NCI-H82 (cell line): ENCODE measurements at places on chromosomes 7 and 10.
A peak's percentile ranks its signal among the peaks of the same experiment; 100 is the strongest.

GRCh38 chr7:130741331-130741995 lies 7.5 kb upstream of the KLF14 start:
- DNase-seq: peak; percentile 61

- no peak for DNase-seq
Observed at GRCh38 chr10:85915245-85915846, 451.2 kb downstream of the GRID1 start.

DNA sequence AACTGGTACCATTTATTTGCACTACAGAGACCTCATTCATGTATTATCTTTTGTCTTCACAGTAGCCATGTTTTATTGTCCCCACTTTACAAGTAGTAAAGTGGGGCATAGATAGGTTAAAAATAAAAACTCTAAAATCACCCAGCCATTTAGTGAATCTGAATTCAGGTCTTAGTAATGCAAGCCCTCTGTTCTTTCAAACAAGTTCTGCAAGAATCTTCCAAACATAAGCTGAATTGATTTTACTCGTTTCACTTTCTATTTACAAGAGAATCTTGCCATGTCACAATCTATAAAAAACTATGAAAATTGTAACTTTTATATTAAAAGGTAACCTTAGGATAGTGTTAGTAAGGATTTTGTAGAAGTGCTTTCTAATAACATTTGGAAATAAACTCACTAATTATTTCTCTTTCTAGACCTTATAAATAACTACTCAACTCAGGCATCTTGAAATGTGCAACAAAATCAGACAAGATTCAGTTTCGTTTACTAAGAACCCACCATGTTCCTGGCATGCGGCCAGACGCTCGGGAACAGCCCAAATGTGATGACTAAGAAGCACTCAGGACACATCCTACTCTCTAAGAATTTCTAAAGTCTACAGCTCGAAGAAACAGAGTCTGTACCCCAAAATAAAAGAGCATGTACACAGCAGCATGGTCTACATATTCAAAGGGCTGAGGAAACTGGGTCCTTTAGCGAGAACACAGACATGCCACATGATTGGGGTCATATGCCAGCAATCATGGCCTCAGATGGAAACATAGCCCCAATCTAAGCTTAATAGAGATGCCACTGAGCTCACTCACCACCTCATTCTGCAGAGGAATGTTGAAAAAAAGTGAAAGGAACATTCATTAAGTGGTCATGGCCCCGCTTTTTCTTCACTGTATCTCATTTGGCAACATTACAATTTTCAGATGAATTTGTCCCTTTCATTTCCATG lies 167.6 kb downstream of the AMPH start:
- no peak for DNase-seq

DNA sequence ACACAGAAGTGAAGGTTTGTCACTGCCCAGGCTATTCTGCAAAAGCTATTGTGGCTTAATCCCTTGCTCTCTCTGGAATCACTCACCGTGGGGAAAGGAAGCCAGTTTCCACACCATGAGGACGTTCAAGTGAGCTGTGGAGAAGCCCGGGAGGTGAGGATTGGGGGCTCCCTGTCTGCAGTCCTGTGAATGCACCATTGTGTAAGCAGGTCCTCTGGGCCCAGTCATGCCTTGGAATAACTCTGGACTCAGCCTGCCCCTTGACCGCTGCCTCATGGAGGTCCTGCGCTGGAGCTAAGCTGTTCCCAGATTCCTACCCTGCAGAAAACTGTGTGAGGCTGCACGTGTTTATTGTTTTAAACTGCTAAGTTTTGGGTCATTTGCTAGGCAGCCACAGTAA lies 33.5 kb downstream of the LYZL2 start:
- DNase-seq: no peak

DNA sequence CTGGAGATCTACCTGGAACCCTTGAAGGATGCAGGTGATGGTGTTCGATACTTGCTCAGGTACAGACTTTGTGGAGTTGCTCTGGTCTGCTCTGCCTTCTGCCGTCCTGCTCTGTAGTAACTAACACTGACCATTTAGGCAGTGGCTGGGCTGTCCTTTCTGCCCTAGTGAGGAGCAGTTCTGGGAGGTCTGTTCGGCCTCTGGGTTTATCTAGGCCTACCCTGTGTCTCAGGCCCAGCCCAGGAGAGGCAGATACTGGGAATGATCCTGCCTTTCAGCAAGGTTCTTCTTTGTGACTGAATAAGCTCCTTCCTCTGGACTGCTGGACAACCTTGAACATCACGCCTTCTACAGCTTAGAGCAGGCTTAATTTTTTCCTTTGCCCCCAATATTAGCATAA lies 1.7 kb downstream of the ZFYVE27 start:
- no peak for DNase-seq

DNA sequence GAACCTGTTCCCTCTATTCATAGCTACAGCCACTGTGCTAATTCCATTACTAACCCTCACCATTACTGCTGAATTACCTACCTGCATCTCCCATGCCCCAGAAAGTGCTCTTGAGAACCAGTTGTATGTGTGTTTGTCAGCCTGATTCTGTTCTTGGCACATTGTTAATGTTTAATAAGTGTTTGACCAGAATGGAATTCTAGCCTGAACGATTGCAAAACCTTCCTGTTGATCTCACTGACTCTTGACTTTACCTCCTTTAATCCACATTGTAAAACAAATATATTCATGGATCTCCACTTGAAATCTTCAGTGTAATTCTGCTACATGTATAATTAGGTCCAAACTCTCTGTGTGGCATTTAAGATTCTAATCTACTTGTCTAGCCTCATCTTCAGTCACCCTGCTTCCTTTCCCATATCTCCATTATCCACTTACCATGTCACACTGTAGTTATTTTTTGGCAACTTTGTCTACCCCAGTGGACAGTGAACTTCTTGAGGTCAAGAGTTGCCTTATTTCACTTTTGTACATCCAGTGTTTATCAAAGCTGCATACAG lies 4.9 kb downstream of the ZNF277 start:
- no peak for DNase-seq

DNA sequence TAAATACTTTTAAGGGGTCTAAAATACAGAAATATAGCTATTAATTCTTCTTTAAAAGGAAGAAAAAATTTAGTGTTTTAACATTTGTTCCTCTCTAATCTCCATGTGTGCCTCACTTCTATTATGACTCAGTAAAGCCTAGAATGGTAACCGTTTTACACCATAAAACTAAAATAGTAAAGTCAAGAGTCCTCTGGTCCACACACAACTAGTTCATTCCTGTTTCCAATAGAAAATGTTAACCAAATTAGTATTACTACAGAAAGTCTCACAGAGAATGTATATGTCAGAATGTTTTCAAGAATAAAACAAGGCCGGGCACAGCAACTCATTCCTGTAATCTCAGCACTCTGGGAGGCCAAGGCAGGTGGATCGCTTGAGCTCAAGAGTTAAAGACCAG lies 55.8 kb downstream of the CNOT4 start:
- DNase-seq: no peak

DNA sequence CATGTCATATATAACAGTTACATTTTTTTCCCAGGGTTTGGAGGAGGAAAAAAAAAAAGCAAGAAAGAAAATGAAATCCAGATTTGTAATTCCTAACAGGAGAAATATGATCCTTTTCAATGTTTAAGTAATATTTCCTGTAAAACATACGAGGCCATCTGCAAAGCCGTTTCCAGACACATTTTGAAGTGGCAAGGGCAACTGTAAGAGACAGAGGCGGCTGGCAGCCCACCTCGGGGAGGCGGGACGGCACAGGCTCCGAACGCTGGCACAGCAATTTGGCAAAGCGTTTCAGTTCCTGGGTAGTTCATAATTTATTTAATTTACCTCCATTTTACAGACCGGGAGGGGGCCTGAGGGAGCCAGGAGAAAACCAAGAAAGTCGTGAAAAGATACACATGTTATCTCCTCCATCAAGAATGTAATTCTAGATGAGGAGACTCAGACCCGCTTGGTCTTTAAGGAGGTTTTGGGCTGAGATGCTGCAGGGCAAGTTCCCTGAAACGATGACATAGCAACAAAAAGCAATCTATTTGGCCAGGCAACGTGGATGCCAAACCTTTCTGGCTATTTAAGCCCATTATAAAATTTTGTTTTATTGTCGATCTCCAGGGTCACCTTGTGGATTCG lies 448.5 kb upstream of the MKI67 start:
- no peak for DNase-seq

DNA sequence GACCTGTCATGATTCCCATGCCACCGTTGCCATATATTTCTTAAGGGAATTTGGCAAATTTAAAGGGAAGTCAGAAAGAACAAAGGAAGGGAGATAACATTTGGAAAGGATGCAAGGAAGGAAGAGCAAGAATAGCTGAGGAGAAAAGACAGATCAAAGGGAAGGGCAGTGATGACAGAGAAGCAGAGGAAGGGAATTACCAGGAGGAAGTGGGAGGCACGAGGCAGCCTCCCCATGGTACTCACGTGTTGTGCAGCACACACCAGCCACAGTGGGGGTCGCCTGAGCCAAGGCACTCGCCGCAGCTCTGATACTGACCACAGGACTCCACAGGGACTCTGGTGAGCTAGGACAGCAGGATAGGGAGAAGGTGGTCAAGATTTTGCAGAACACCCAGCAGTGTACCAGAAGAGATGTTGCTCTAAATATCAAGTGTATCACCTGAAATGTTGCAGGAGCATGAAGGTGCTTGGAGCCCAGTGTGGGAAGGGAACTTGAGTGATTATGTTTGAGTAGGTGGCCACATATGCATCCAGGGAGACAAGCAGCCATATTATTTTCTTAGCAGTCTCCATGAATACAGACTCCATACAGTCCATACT lies 335.3 kb downstream of the PLXNA4 start:
- DNase-seq: no peak

DNA sequence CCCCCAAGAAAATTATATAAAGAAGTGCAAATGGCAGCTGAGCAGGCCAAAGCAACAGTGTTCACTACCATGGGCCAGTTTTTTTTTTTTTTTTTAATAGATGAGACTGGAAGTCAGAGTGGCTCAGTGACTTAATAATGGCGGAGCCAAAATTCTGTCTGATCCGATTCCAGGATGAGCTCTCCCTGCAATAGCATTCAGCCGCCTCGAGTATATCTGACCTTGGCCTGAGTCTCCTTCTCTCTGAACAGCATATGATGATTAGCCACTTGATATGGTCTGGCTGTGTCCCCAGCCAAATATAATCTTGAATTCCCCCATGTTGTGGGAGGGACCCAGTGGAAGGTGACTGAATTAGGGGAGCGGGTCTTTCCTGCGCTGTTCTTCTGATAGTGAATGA lies 76.7 kb upstream of the PRLHR start:
- no peak for DNase-seq

- DNase-seq: peak; percentile 55
Observed at GRCh38 chr10:122648599-122649428, 50.8 kb downstream of the C10orf120 start.

- DNase-seq: no peak
Observed at GRCh38 chr10:44402465-44403195, 17.7 kb upstream of the CXCL12 start.

DNA sequence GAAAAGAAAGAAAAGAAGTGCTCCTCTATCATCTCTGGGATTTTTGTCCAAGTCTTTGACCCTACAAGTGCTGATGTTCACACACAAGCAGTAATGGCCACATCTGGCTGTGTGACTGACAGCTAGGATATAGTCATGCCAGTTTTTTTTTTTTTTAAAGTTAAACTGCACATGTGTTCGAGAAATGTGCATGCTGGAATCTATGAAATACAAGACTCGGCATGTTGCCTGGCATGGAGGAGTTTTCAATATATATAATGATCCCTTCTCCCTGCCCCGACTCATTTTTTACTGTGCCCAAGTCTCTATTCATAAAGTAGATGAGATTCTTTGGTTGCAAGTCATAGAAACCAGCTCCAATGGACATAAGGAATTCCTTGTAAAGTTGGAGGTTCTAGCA lies 60.4 kb upstream of the FGFR2 start:
- DNase-seq: no peak
